ENCODE measurements at places on chromosomes 11 and 22.

DNA sequence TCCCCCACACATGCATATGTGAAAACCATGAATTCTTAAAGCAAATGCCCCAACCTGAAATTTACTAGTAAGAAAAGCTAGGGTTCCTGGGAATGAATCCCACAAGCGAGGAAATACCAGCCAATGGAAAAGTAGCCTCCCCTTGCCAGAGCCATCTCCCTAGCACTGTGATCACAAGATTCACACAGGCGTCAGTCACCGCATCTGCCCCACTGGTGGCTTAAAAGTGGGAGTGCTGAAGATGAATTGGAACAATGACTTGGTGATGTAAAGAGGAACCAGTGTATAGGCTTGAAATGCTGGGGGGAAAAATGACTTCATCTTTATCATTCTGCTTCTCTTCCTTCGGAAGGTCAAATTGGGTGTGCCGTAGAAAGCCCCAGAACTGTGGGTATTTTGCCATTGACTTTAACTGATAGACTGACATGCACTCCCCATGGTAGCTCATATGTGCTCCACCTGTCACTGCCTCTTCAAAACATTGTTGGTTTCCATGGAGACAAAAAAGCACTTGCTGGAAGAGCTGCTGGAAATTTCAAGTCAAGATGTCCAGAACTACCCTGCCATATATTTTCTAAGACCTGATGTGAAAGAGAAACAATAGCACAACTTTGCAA lies 19.2 kb upstream of the ASPHD2 start:
- peaks cover 1% of the 10 kb centered on the region for H3K4me1 ChIP-seq
- no peak overlapping the region for H3K4me3 ChIP-seq
- no peaks in the 10 kb centered on the region for H3K36me3 ChIP-seq

- DNase-seq = no peak
- H3K4me1 ChIP-seq = peaks cover 24% of the 10 kb centered on the region
- no peaks in the 10 kb centered on the region for H3K36me3 ChIP-seq
- H3K27ac ChIP-seq = no peak overlapping the region
- no peaks in the 10 kb centered on the region for H3K27me3 ChIP-seq
Observed at GRCh38 chr22:43000441-43001175, 14.3 kb downstream of the PACSIN2 start.

DNA sequence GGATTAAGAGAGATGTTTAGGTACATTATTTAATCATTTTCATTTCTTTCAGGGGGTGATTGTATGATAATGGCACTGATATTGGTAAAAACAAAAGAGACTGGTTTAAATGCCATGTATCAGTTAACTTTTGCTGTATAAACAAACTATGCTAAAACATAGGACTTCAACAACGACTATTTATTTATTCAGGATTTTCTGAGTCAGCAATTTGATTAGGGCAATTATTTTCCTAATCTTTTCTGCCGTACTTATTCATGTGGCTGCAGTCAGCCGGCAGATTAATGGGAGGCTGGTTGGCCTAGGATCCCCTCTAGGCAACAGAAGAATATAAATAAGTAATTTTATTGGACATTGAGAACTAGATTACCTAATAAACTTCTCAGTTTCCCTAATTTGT lies 661.7 kb upstream of the RAG2 start:
- H3K4me1 ChIP-seq = peaks cover 15% of the 10 kb centered on the region
- H3K27ac ChIP-seq = no peak overlapping the region
- no peaks in the 10 kb centered on the region for H3K27me3 ChIP-seq
- DNase-seq = no peak

DNA sequence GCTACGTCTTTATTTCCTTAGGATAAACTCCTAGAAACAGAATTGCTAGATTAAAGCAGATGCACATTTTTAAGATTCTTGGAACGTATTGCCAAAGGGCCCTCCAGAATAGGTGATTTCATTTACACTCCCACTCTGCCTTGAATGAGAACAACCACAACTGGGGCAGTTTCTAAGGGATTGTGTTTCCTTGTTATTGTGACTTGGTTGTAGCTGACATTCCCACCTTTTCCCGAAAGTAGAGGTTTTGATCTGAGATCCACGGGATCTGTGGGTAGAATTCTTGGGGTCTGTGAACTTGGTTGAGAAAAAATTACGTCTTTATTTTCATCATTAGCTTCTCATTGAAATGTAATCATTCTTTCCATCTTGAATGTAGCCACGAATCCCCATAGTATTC lies 21.5 kb downstream of the LRRC32 start:
- no peak overlapping the region for H3K27ac ChIP-seq
- H3K4me3 ChIP-seq = no peak overlapping the region
- no peaks in the 10 kb centered on the region for H3K36me3 ChIP-seq
- H3K27me3 ChIP-seq = peaks cover 3% of the 10 kb centered on the region

DNA sequence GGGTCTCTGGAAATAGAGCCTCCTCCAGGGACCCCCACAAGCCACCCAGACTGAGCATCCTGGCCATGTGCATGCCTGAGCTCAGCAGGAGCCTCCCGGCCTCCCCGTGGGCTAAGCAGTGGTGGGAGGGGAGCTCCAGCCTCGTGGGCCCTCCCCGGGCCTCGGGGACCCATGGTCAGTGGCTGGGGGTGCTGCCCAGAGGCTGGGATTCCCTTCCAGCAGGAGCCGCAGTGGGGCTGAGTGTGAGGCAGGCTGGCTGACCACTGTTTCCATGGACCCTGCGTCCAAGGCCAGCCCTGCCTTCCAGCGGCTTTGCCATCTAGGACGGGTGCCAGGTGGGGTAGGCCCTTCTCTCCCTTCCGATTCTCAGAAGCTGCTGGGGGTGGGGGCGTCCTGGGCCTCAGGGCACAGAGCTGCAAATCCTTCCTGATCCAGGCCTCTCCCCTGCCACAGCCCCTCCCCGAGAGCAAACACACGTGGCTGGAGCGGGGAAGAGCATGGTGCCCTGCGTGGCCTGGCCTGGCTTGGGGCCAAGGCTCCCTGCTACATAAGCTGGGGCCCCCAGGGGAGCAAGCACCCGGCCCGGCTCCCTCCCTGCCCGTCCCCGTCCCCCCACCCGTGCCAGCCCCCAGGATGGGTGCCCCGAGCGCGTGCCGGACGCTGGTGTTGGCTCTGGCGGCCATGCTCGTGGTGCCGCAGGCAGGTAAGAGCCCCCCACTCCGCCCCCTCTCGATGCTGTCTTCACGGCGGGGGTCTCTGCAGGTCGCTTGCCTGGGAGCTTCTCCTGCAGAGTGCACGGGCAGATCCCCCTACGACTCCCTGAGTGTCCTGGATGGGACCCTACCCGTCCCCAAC lies at the start of gene MUC5B:
TSS of gene MUC5B (plus strand) at position 576 of the 855 bp plus-strand sequence. CDS start at position 634, 58 bp downstream.
- H3K27me3 ChIP-seq = peaks cover 18% of the 10 kb centered on the region
- no peak within 1 kb of the TSS for H3K4me3 ChIP-seq
- no peak for DNase-seq
- H3K4me1 ChIP-seq = no peaks in the 10 kb centered on the region
- no peak within 1 kb of the TSS for H3K27ac ChIP-seq

DNA sequence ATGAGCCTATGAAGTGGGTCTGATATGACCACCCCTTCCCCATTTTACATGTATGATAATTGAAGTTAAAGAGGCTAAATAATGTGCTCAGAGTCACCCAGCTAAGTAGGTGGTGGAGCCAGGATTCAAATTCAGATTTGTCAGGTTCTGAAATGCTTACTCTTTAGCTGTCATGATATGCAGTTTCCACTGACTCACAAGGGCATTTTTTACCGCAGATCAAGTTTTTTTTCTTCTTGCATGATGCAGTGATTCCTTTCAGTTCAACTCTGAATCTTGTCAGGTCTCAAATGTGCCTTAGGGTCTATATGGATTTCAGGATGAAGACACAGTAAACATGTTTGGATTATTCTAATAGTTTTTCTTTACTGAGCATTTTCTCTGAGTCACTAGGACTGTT lies 12.6 kb upstream of the TRIM44 start:
- H3K36me3 ChIP-seq = no peaks in the 10 kb centered on the region
- H3K27me3 ChIP-seq = peaks cover 18% of the 10 kb centered on the region
- H3K27ac ChIP-seq = no peak overlapping the region
- H3K4me3 ChIP-seq = no peak overlapping the region
- no peaks in the 10 kb centered on the region for H3K4me1 ChIP-seq

DNA sequence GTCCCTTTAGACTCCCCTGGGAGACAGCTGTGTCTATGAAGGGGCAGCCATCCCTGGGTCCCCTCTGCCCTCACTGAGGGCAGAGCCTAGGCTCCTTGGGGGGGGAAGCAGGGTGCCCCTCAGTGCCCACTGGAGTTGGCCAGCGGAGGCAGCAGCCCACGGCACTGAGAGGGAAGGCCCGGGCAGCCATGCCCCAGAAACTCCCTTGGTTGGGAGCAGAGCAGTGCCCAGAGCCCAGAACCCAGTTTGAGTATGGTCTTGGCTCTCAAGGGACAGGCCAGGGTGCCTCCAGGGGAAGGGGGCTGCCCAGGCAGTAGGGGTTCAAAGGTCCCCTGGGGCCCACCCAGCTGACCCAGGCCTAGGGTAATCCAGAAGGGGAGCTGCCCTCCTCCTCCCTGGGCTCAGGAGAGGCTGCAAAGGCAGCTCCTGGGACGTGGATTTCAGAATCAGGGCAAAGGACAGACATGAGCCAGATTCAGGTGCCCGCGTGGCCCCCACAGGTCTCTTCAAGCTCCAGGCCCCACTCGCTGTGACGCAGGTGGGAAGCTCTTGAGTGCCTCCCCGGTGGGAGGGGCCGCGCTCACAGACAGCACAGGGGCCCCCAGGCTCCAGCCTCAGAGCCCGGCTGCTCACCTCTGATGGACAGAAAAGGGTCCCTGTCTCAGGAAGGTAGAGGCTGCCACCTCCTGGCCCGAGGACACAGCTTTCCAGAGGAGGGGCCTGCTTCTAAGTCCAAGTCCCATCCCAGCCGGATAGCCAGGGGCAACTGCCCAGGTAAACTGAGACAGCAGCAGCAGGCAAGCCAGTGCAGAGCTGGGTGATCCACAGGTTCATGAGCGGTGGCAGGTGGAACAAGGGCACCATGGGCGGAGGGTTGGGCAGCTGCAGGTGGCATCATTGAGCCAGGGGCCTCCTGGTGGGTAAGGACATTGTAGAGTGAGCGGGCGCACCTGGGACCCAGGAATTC lies 2.6 kb downstream of the C11orf21 start:
- peaks cover 31% of the 10 kb centered on the region for H3K27me3 ChIP-seq
- no peak for DNase-seq
- peaks cover 4% of the 10 kb centered on the region for H3K4me1 ChIP-seq
- H3K36me3 ChIP-seq = no peaks in the 10 kb centered on the region
- H3K27ac ChIP-seq = no peak overlapping the region

DNA sequence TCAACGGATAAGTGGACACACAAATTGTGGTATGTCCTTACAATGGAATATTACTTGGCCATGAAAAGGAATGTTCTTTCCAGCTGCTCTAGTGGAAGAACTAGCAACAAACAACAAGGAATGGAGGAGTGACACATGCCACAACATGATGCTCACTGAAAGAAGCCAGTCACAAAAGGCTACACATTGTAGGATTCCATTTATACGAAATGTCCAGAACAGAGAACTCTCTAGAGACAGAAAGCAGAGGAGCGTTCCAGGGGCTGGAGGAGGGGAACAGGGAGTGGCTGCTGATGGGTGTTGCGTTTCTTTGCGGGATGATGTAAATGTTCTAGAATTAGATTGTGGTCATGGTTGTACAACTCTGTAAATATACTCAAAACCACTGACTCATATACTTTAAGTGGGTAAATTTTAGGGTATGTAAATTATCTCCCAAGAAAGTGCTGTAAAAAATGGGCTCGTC lies 32.4 kb upstream of the PDGFB start:
- no peak for DNase-seq
- no peaks in the 10 kb centered on the region for H3K36me3 ChIP-seq
- H3K4me3 ChIP-seq = no peak overlapping the region
- peaks cover 6% of the 10 kb centered on the region for H3K27me3 ChIP-seq
- H3K4me1 ChIP-seq = peaks cover 2% of the 10 kb centered on the region
- H3K27ac ChIP-seq = no peak overlapping the region

DNA sequence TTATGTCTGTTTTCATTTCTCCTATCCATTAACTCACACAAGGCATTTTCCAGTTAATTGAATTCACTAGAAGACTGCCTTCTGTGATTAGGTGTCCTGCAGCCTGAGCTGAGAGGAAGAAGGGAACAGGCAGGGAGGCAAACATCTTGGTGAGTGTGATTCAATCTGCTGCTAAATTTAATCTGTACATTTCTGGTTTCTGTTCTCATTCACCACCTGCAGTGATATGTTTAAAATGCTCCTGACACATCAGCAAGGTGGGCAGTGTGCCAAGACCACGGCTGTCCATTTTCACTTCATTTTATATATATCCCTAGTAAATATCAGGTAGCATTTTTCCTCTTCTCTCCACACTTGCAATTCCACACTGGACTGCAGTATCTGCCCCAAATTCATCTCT lies 416.5 kb downstream of the TMEM135 start:
- no peaks in the 10 kb centered on the region for H3K27me3 ChIP-seq
- no peak overlapping the region for H3K27ac ChIP-seq
- H3K36me3 ChIP-seq = no peaks in the 10 kb centered on the region
- H3K4me1 ChIP-seq = no peaks in the 10 kb centered on the region
- no peak overlapping the region for H3K4me3 ChIP-seq

GRCh38 chr22:31289344-31289743 lies 2.9 kb downstream of the PIK3IP1 start:
- peaks cover 29% of the 10 kb centered on the region for H3K4me1 ChIP-seq
- H3K27me3 ChIP-seq = peaks cover 7% of the 10 kb centered on the region

GRCh38 chr11:65113839-65114238 lies 2.2 kb downstream of the TM7SF2 start:
- H3K36me3 ChIP-seq = peaks cover 9% of the 10 kb centered on the region
- H3K27ac ChIP-seq = no peak overlapping the region
- no peak for DNase-seq
- peak overlapping the region; percentile 95 for H3K4me3 ChIP-seq

DNA sequence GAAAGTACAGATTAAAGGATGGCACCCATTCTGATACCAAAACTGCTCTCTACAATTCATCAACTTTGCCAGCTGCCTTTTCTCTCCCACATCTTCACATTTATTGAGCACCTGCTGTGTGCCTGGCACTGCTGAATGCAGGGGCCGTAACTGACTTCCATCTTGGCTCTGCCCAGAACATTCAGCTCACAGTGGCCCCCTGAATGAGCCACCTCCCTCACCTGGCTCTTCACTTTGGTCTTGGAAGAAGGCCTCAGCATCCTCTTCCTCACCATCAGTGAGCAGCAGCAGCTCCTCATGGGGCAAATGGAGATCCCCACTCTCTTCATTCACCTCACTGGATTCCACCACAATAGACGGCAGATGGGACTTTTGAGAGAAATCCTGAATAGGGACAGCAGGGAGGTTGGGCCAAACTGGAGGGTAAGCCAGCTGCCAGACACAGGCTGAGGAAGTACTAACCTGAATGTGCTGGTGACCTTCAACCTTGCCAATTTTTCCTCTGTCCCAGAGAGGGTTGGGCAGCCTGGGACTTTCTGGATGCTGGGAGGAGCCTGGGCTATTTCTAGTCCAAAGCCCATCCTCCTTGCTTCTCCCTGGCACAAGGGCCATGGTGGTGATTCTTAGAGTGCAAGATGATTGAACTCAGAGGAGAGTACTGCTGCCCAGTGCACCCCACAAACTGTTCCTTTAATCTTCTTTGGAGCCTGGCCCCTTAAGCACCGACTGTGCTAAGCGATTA lies 1.9 kb upstream of the UQCC3 start:
- peak overlapping the region; percentile 66 for H3K27ac ChIP-seq
- DNase-seq = no peak
- H3K27me3 ChIP-seq = no peaks in the 10 kb centered on the region

GRCh38 chr11:133305208-133305956 lies 226.9 kb downstream of the OPCML start:
- no peak overlapping the region for H3K4me3 ChIP-seq
- no peak overlapping the region for H3K27ac ChIP-seq
- H3K36me3 ChIP-seq = no peaks in the 10 kb centered on the region
- H3K27me3 ChIP-seq = peaks cover 3% of the 10 kb centered on the region

All from progenitor cell of endocrine pancreas (in vitro differentiated cells).